SIG-M5 (cell line): ENCODE measurements at places on chromosomes 16 and 17.

- DNase-seq = peak; percentile 14
Measured at GRCh38 chr17:18860161-18860972, 2.4 kb downstream of the PRPSAP2 start.

- DNase-seq = no peak
Measured at GRCh38 chr16:15601212-15601879, 41.6 kb downstream of the MARF1 start.

DNA sequence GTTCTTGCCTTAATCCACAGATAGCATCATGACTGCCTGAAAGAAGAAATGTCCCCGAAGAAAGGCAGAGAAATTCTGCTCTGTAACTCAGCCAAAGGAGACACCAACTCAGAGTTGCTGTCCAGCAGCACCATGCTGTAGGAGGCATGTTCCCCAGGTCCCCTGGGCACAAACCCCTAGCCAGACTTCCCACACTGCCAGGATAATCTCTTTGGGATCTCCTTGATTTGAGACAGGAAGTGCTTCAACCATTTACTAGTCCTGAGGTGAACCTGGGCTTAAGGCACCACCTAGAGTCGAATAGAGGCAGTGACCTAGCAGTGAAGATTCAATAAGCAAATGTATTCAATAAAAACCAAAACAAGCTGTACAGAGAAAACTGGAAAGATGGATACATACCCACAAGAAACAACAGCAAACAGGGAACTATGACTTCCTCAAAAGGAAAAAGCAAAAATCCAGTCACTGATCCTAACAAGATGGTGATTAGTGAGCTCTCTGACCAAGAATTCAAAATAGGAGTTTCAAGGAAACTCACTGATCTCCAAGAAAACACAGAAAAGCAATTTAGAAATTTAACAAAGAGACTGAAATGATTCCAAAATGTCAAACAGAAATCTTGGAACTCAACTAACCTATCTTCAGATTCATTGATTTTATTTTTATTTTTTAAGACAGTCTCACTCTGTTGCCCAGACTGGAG is 5.7 kb downstream of the OR4D2 start:
- DNase-seq = no peak

DNA sequence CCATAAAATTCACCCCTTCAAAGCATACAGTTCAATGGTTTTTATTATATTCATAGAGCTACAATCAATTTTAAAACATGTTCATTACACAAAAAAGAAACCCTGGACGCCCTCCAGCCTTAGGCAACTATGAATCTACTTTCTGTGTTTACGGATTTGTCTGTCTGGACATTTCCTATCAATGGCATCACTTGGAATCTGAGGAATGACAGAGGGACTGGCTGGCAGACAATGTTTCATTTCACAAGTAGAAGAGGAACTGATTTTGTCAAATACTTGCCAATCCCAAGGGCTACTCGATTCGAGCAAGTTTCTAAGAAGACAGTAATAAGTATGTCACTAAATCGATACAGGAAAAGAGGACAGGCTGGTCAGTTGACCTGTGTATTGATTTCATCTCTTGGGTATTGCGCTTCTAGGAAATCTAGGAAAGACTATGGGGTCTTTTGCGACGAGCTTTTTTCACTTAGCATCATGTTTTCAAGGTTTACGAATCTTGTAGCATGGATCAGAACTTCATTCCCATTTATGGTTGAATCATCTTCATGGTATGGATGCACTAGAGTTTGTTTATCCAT is 56.6 kb downstream of the RGS9 start:
- DNase-seq = no peak

- DNase-seq = no peak
Measured at GRCh38 chr16:84215531-84215930, 24.3 kb downstream of the KCNG4 start.

DNA sequence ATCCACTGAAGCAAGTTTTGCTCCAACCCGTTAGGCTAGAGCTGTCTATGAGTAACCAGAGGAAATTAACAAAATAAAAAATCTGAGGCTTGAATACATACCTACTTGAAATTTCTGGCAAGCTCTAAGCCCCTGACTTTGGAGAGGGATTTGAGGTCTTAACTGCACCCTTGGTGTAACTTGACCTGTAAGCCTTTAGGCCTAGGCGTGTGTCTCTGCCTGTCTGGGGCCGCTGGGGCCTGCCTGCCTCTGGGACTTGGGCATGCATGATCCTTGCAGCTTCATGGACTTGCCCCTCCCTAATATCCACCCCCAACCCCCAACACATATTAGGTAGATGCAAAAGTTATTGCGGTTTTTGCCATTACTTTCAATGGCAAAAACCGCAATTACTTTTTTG is 3.7 kb upstream of the CDC42EP4 start:
- no peak for DNase-seq

GRCh38 chr16:24504472-24505345 is 34.7 kb upstream of the RBBP6 start:
- DNase-seq = no peak

DNA sequence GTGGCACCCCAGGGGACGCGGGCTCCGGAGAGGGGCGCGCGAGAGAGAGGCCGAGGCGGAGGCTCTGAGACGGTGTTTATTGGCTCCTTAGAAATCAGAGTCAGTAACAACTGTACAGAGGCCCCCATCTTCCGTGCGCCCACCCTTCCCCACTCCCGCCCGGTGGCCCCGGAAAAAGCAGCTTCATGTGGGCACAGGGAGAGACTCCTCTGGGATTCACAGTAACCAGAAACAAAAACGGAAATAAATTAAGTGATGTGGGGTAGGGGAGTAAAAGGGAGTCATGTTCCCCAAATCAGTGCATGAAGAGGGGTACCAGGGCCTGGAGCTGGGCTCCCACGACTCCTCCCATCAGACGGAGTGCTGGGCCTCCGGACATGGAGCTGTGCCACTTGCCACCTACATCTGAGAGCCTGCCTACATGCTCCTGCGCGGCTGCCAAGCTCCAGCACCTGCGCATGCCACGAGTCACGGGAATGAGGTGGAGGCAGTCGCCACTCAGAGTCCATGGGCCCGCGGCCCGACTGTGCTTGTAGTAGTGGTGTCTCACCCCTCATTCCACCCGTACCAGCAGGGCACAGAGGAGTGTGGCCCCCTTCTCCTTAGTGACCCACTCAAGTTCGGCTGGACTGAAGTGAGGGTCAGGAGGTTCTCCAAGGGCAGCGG is 543 bp upstream of the GPS2 start:
- DNase-seq = no peak

DNA sequence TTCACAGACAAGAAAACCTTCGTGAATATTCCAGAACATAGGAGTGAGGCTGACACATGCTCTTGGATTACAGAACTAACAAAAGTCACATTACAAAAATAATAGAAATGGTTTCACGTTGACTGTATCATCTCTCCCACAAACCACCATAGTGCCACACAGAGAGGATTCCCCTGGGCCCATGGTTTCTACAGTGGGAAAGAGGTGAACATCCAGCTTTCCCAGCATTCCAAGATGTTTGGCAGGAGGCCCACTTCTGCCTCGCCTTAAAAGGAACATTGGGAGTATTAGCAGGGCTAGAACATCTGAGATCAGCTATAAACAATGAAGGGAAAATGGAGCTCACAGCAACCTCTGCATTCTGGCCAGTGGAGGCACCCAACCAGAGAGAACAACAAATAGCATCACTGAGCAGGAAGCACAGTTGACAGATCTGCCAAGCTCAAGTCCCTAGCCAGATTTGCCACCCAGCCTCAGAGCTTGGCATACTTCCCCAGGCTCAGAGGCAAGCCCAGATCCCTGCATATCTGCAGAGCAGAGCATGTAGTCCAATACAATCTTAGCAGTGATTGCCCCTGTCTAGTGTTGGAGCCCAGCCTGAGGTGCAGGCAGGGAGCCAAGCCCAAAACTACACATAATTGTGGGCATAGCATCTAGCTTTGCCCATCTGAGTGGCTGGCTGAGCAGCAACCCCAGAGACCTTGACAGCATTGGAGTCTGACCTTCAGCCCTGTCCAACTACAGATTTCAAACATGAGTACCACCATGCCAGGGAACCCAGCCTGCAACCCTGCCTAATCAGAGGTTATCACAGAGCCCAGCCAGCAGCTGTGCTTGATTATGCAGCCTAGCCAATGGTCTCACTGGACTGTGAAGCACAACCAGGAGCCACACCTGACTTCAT is 260.4 kb downstream of the CEP112 start:
- DNase-seq = no peak
